ENCODE measurements at places on chromosomes 1 and 21.

DNA sequence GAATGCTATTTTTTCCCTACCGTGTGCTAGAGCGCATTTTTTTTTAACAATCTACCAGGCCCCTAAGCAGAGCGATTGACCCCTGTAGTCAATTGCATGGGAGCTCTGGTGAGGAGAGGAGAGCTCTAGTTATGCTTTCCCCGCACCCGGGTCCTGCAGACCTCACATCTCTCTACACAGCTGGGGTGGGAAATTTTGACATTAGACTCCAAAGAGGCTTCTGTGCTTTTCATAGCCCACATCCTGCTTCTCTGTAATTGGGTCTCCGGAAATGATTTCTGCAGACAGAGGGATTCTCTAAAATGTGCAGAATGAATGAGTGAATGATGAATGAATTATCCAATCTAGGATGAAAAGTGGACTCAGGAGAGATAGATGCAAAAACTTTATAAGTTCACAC, 41.5 kb upstream of the DUSP10 start:
- DNase-seq: no peak

GRCh38 chr1:21184276-21184675, 7.6 kb upstream of the EIF4G3 start:
- no peak for DNase-seq

GRCh38 chr1:108653431-108654105, 7.3 kb downstream of the HENMT1 start:
- DNase-seq: no peak

GRCh38 chr21:34528131-34528561, 16.1 kb upstream of the KCNE1 start:
- no peak for DNase-seq

GRCh38 chr1:212946872-212947271, 3.5 kb upstream of the VASH2 start:
- no peak for DNase-seq

- no peak for DNase-seq
Measured at GRCh38 chr1:53508056-53508990, 49.1 kb downstream of the DMRTB1 start.

DNA sequence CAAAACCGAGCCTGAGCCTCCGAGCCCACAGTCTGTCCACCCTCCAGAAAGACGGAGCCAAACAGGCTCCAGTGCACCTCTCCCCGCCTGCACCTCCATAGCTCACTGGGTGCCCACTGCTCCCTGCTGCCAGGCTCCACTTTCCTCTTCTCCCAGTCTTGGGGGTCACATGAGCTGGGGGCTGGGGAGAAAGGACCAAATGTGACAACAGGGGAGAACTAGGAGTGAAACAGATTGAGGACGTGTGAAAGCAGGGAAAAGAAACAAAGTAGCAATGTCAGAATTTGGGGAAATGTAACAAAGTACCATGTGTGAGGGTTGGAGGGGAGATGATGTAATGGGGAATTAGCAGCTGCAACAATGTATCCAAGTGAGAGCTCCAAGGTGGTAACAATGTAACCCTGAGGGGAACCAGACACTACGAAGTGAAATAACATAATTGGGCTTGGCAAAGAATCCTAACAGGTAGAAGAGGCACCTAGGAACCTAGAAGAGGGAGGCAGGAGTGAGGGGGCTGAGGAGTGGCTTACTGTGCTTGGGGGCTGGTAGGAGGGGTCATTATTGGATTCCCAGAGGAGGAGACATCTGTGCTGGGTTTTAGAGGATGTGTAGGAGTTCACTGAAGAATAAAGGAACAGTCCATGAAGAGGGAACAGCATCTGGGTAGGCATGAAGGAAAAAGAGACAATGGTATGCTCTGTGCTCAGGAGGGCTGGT, 12.5 kb downstream of the SDC3 start:
- DNase-seq: no peak

All from hypothalamus (tissue), 51 donors.